ENCODE measurements at places on chromosomes 1 and 21.

GRCh38 chr1:193498088-193498655, 311.8 kb upstream of the B3GALT2 start:
- no peak for DNase-seq

DNA sequence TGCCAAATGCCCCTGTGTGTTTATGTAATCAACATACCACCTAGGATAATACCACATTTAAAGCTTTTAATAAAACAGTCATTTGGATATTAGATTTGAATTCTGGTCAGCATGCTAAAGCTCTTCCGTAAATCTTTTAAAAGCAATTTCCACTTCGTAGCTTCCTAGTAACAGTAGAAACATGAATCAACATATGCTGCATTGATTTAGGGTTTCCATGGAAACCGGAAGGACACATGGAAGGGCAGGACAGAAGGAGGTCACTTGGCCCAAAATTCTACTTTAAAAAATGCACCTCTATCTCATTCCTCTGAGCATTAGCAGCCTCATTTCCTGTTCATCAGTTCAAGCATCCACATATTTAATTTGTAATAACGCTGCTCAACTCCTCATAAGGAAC, 8.1 kb downstream of the RGS8 start:
- DNase-seq, result no peak

DNA sequence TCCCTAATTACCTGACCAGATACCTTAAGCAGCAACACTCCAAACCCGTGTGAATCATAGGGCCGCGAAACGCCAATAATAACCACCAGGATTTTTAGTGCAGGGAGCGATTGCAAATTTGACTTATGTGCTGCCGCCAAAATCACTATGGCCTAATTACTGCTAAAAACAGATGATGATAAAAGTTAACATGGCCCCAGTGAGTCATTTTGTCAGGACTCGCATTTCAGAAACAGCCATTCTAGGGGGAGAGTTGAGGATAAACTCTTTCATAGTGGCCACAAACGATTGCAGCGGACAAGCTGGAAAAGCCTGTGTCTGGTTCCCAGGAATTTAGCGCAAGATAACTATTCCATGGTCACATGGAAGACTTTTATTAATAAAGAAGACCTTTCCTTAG, 103.4 kb downstream of the HLX start:
- no peak for DNase-seq

DNA sequence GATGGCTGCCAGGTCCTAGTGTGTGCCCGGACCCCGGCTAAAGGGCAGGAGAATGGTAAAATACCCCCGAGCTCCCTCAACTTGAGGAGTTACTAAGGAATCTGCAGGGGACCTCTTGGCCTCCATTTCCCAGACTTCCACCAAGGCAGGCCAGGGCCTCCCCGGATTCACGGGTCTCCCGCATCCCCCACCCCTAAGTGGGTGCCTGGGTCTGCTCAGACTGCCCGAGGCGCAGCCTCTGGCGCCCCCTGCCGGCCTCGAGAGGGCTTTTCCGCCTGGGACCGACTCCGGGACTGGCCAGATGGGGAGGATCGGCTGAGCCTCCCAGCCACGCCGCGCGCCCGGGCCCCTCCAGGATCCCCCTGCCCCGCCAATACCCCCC, 1.7 kb downstream of the PLEKHG5 start:
- peak; percentile 65 for DNase-seq

GRCh38 chr21:39655589-39655988, 42.8 kb downstream of the B3GALT5 start:
- no peak for DNase-seq

- no peak for DNase-seq
Measured at GRCh38 chr1:115160728-115161127, 71.4 kb upstream of the TSPAN2 start.

DNA sequence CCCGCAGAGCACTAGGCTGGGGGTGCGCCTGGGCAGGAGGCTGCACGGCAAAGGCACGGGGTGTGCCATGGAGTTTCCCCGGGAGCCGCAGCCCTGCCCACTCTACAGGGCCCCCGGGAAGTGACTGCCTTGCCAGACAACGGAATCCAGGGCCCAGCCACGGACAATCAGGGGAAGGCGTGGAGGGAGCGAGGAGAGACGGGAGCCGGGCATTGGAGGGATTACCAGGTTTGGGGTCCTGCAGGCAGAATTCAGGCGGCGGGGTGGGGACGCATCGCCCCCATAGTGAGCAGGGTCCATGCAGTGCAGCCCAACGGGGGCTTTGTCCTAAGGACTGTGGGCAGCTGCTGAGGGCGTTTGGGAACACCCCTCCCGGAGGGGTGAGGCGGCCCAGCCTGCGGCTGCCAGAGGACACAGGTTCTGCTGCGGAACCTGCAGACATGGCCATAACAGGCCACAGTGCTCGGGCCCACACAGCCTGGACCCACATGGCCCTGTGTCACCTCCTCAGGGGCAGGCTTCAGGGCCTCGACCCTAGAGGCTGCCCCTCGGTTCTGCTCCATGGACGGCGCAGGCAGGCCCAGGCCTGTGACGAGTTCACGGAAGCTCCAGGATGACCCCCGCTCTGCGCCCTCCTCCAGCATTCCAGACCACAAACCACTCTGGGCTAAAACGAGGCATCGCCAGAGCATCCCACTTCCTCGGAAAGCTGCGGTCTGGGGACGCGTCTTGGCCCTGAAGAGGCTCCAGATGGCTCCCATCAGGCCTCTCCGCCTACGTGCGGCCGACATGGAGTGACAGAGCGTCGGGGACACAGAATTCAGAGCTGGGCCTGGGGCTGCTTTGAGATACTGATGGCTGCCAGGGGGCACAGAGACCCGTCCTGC, 54.5 kb downstream of the COL6A1 start:
- no peak for DNase-seq

GRCh38 chr21:45056917-45057560, 17.3 kb upstream of the ADARB1 start:
- no peak for DNase-seq

DNA sequence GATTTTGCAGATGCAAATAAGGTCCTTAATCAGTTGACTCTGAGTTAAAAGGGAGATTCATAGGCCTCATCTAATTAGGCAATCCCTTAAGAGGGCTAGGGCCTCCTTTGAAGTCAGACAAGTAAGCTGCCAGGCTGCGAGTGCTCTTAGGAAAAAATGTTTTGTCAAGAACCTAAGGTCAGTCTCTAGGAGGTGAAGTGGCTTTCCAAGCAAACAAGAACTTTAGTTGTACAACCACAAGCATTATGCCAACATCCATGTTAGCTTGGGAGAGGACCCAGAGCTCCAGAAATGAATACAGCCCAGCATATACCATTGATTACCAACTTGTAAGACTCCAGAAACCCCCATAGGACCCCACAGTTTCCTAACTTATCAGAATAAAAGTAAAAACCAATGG, 1366.2 kb downstream of the PLA2G4A start:
- DNase-seq, result no peak

DNA sequence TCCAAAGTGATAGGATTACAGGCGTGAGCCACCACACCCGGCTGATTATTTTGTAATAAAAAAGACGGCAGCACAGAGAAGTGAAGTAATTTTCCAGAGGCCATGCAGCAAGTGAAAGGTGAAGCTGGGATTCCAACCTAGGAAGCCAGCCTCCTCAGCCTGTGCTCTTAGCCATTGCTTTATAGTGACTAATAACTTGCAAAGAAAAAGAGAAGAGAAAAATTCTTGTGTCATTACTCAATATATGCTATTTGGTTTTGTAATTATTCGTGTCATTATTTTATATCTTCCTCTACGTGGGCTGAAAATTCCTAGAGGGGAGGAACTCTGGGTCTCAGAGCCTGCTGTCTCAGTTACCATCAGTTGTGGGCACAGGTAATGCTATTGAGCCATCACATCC, 1.6 kb upstream of the IER5 start:
- no peak for DNase-seq

DNA sequence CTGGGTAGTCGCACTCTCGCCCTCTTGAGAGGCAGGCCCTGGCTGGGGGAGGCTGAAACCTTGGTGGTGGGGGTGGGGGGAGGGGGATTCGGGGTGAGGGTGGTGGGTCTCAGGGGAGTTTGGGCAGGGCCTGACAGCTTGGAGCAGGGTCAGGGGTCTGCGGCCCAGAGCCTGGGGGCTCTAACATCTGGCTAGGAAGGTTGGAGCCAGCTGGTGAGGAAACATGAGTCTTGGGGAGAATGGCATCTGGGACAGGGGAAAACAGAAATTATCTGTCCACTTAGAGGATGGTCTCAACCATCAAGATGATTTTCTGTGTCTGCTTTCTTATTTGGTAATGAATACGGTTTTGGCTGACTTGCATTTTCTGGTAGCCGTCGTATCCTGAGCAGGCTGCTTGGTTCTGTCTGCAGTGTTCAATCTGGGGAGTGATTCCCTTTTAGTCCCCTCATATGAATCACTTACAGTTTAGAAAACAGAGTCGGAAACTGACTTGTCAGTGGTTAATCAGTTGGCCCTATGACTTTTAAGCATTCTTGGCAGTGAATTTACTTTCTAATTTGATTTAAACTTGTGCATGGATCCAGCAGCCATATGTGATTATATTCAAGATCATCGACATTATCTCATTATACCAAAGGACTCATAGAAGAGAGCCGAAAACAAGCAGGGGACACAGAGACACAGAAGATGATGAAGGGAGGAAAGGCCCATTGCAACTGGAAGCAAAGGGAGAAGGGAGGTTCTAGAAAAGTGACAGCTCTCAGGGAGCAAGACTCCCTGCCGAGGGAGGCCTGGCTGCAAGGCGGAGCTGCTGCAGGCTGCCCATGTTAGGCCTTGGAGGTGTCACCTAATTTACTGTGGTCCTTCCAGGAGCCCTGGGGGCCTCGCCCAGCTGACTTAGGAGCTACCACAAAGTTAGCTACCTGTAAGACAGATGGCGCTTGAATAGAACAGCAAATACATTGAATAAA, 237.6 kb downstream of the SDCCAG8 start:
- DNase-seq, result no peak

GRCh38 chr1:95139039-95139438, 21.9 kb downstream of the TLCD4 start:
- no peak for DNase-seq

Data from activated CD8-positive, alpha-beta memory T cell treated with anti-CD3 and anti-CD28 coated beads for 48 hours (primary cell).